ENCODE measurements at places on chromosomes 5 and 9. TPM values are rescaled to one million over a fixed set of nuclear protein-coding genes. Genes with fewer than 3 reads are reported as not detected.

The ZNF608 gene
- 0.45 TPM for total RNA-seq

The UTP15 gene
- 19.8 TPM for total RNA-seq

The TXNDC8 gene
- not detected for total RNA-seq

The GRXCR2 gene
- not detected for total RNA-seq

The ERAP2 gene
- total RNA-seq, result 0.57 TPM

The PCDHB14 gene
- 2.9 TPM for total RNA-seq

The TMEM171 gene
- total RNA-seq, result 1.1 TPM

The ZNF366 gene
- total RNA-seq, result not detected

GRCh38 chr5:76607353-76607871, 15.8 kb downstream of the F2RL2 start:
- peaks cover 62% of the 10 kb centered on the region for H3K4me1 ChIP-seq
- H3K36me3 ChIP-seq, result no peaks in the 10 kb centered on the region
- no peaks in the 10 kb centered on the region for H3K27me3 ChIP-seq
- peak overlapping the region; percentile 73 for H3K27ac ChIP-seq

DNA sequence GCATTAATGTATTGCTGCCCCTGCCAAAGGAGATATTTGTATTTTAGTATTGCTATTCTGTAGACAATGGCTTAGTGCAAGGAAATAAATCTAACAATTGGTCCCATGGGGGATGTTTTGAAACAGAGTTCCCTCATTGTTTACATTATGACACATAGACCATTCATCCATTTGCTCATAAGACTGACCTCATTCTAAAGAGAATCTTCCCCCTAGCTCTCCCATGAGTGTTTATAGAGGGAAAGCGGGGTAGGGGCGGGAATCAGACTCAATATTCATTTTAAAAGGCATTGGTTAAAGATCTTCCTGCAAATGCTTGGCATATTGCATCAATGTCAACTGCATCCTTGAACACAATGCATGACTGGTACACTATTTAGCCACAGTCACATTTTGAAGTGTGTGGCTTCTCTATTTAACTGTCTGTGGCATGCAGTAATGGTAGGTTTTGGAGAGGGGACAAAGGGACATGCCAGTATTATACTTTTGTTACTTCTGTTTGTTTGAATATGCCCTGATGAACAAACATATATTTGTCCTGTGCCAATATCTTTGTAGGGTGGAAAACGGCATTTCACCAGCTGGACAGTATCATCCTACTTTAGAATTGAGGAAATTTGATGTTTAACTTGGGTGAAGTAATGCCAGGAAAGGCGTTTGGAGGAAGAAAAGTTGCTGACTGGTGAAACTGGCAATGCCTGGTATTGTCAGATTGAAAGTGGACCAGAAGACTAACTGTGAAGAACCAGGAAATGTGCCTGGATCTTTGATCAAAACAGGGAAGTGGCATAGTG, 84.1 kb upstream of the MEGF10 start:
- H3K36me3 ChIP-seq, result no peaks in the 10 kb centered on the region
- H3K4me1 ChIP-seq, result peaks cover 23% of the 10 kb centered on the region
- H3K27ac ChIP-seq, result no peak overlapping the region

DNA sequence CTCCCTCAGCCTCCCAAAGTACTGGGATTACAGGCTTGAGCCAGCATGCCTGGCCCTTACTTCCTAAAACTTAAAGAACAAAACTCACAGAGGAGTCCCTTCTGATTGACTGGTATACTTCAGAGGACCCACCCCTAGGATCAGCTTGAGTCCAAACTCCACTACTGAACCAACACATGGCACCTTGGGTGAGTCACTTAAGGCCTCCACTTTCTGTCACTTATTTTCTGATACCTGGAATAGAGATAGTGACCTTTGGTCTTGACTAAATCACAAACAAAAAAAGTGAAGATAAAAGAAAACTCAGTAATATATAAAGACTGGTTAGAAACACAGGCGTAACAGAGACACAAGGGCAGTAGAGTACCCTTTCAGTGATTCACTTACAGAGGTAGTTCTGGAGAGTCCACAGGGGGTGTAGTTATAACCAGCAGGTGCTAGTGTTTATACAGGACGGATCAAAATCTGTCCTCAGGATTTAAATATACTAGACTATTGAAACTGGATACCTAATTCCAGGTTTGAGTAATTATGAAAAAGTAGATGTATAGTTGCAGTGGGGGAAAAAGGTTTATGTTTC, 274.3 kb upstream of the ANKRD55 start:
- H3K4me3 ChIP-seq, result no peak overlapping the region
- peaks cover 4% of the 10 kb centered on the region for H3K27me3 ChIP-seq
- H3K36me3 ChIP-seq, result no peaks in the 10 kb centered on the region
- no peak for DNase-seq
- no peaks in the 10 kb centered on the region for H3K4me1 ChIP-seq

GRCh38 chr9:135394131-135394530, 85.5 kb upstream of the PPP1R26 start:
- peaks cover 4% of the 10 kb centered on the region for H3K27me3 ChIP-seq
- no peak overlapping the region for H3K27ac ChIP-seq
- H3K36me3 ChIP-seq, result no peaks in the 10 kb centered on the region
- DNase-seq, result no peak

DNA sequence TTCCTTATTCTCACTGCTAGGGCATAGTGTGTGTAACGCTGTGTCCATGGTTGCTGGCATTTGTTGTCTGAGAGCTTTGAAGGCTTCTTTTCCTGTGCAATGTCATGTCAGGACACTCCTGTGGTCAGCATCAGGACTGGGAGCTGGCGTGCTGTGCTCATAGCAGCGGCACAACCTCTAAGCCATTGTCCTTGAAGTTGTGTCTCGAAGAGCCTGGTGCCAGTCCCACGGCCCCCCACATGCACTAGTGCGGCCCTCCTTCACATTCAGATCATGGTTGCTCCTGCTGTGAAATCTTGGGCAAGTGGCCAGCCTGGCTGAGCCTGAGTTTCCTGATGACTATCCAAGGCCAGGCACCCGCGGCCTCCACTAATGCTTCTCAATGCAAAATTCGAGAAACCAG, 32.4 kb downstream of the PDZD2 start:
- no peaks in the 10 kb centered on the region for H3K36me3 ChIP-seq
- DNase-seq, result no peak
- H3K4me1 ChIP-seq, result no peaks in the 10 kb centered on the region

- H3K27me3 ChIP-seq, result no peaks in the 10 kb centered on the region
- H3K27ac ChIP-seq, result no peak overlapping the region
- no peak for DNase-seq
- H3K4me3 ChIP-seq, result no peak overlapping the region
These were observed 394.8 kb downstream of the CSNK1G3 start for GRCh38 chr5:123906698-123907295.

DNA sequence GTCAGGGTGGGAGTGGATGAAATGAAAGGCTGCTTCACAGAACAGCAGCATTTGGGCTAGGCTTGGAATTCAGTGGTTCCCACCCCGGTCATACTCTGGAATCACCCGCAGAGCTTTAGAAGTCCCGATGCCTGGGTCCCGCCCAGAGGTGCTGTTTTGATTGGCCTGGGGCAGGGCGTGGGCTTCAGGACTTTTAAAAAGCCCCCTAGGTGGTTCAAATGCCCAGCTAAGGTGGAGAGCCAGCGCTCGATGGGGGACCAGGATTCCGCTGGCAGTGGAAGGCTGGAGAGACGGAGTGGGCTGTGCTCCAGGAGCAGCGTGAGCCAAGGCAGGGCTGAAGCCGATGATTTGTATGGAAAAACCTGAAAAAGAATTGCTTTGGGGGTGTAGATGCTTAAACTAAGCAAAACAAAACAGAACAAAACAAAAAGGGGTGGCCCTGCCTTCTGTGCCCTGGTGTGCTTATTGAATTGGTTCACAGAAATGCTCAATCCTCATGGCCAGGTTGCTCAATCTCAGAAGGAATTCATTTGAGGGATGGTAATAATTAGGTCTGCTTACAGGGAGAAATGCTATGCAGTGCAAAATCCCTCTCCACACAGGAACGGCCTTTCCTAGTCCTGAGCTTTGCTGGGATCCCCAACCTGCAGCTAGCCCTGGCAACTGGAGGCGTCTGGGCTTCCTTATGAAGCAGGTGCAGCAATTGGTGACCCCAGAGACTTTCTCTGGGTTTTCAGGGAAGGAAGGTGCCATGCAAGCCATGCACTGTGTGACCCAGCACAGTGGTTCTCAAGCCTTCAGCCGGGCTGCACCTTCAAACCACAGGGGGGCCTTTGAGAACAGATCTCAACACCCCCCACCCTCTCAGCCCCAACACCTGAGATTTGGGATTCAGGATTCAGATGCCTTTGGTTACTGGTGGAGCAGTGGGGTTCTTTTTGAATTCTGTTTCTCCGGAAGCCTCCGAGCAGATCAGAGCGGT, 174.0 kb upstream of the ZNF618 start:
- H3K36me3 ChIP-seq, result no peaks in the 10 kb centered on the region
- no peak for DNase-seq
- H3K4me1 ChIP-seq, result no peaks in the 10 kb centered on the region
- H3K4me3 ChIP-seq, result no peak overlapping the region
- no peak overlapping the region for H3K27ac ChIP-seq

GRCh38 chr9:37421914-37422288, 595 bp upstream of the GRHPR start:
- peak overlapping the region; percentile 92 for H3K4me3 ChIP-seq
- H3K27ac ChIP-seq, result peak overlapping the region; percentile 91
- H3K36me3 ChIP-seq, result peaks cover 7% of the 10 kb centered on the region
- DNase-seq, result no peak
- peaks cover 16% of the 10 kb centered on the region for H3K4me1 ChIP-seq

DNA sequence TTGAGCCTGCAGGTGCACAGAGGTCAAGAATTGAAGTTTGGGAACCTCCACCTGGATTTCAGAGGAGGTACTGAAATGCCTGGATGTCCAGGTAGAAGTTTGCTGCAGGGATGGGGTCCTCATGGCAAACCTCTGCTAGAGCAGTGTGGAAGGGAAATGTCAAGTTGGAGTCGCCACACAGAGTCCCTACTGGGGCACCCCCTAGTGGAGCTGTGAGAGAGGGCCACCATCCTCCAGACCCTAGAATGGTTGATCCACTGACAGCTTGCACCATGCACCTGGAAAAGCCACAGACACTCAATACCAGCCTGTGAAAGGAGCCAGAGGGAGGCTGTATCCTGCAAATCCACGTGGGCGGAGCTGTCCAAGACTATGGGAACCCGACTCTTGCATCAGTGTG, 78.0 kb downstream of the GABRA1 start:
- DNase-seq, result no peak
- no peaks in the 10 kb centered on the region for H3K36me3 ChIP-seq
- no peaks in the 10 kb centered on the region for H3K4me1 ChIP-seq
- H3K4me3 ChIP-seq, result no peak overlapping the region

- H3K4me1 ChIP-seq, result peaks cover 2% of the 10 kb centered on the region
- H3K36me3 ChIP-seq, result no peaks in the 10 kb centered on the region
- H3K27ac ChIP-seq, result no peak overlapping the region
- H3K27me3 ChIP-seq, result no peaks in the 10 kb centered on the region
- no peak overlapping the region for H3K4me3 ChIP-seq
These were observed 71.3 kb downstream of the NDFIP1 start for GRCh38 chr5:142179776-142180387.

- no peaks in the 10 kb centered on the region for H3K36me3 ChIP-seq
- H3K4me1 ChIP-seq, result no peaks in the 10 kb centered on the region
- no peak overlapping the region for H3K27ac ChIP-seq
These were observed 461.9 kb upstream of the COX7C start for GRCh38 chr5:86155796-86156195.

DNA sequence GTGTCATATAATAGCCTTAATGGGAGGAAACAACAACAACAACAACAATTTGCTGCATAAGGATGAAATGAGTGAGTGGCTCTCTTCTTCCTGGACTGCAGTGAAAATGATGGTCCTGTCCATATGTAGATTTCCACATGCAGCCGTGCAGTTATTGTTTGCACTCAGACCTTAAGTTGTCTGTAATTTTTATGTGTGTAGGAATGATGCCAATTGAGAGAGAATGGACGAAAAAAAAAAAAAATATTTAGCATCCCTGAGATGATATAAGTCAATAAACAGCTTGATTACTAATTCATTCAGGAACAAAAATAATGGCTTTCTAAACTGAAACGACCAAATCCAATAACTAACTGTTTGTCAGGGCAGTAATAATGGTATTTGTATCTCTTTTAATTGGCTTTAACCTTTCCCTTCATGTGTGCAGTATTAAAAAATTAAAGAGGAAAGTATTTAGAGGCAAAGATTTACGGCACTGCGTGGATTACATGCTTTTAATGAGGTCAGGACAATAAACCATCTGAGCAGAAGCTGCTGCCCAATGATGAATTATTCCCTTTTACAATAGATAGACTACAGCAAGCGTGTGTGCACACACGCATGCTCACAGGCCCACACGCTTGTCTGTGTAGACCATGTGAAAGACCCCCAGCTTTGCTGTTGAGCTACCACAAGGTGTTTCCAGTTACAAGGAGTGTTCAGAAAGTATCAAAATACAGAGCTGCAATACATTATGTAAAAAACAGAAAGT, 459.5 kb upstream of the WWC1 start:
- DNase-seq, result no peak
- no peaks in the 10 kb centered on the region for H3K36me3 ChIP-seq
- H3K4me1 ChIP-seq, result peaks cover 7% of the 10 kb centered on the region
- H3K27me3 ChIP-seq, result peaks cover 7% of the 10 kb centered on the region

- no peak overlapping the region for H3K4me3 ChIP-seq
- no peak for DNase-seq
These were observed 501.9 kb downstream of the KDM4C start for GRCh38 chr9:7259544-7260241.

DNA sequence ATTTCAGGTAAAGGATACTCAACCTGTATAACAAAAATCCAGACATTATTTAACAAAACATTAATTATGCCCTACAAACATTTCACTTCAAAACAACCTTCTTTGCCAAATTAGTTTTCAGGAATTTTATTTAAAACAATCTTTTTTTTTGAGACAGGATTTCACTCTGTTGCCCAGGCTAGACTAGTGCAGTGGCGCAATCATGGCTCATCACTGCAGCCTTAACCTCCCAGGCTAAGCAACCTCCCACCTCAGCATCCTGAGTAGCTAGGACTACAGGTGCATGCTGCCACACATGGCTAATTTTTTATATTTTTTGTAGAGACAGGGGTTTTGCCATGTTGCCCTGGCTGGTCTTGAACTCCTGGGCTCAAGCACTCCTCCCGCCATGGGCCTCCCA, 3.9 kb downstream of the FNIP1 start:
- peaks cover 50% of the 10 kb centered on the region for H3K4me1 ChIP-seq
- no peaks in the 10 kb centered on the region for H3K27me3 ChIP-seq
- no peak overlapping the region for H3K27ac ChIP-seq

- H3K27me3 ChIP-seq, result peaks cover 24% of the 10 kb centered on the region
- no peak for DNase-seq
- no peaks in the 10 kb centered on the region for H3K36me3 ChIP-seq
These were observed 44.6 kb upstream of the FCN1 start for GRCh38 chr9:134962065-134962972.

DNA sequence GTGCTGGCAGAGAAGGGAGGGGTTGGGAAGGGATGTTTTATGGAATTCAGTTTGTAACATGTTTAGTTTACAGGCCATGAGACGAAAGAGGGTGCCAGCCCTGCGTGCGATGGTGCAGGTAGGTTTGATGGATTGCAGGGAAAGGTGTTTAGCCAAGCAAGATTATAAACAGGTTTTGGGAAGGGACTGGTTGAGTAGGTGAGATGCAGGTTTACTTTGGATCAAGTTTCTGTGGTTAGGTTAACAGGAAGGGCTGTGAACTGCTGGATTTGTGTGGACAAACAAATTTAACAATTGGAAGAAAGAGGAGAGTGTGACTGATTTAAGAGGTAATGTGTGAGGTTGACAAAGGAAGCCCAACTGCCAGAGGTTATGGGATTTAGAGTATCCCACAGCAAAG, 32.6 kb upstream of the GPX3 start:
- no peak overlapping the region for H3K27ac ChIP-seq
- H3K27me3 ChIP-seq, result peaks cover 3% of the 10 kb centered on the region
- peaks cover 4% of the 10 kb centered on the region for H3K4me1 ChIP-seq
- no peak for DNase-seq
- no peaks in the 10 kb centered on the region for H3K36me3 ChIP-seq

GRCh38 chr9:95499046-95499676, 17.6 kb downstream of the PTCH1 start:
- peaks cover 4% of the 10 kb centered on the region for H3K27me3 ChIP-seq
- H3K36me3 ChIP-seq, result no peaks in the 10 kb centered on the region
- H3K4me3 ChIP-seq, result no peak overlapping the region
- DNase-seq, result no peak
- H3K27ac ChIP-seq, result no peak overlapping the region
- peaks cover 18% of the 10 kb centered on the region for H3K4me1 ChIP-seq

Data from HFFc6 (cell line).